ENCODE measurements at places on chromosomes 4 and X.

DNA sequence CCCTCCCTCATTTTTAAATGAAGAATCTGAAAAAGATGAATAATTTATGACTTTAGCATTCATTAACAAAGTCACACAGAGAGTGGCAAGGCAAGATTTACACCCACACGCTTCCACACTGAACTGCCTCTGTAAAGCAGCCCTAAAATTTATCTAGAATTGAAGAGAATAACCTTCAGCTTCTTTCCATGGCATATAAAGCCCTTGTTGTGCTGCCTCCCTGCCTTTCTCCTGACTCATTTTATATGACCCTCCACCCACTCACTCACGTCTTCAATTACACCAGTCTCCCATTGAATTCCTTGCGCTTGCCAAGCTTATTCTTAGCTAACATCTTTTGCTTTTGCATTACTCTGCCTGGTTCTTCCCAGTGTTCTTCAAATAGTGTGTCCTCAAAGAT is 2649.3 kb downstream of the PCDH7 start:
- DNase-seq: no peak

- DNase-seq: no peak
Measured at GRCh38 chr4:157170321-157170720, 50.2 kb upstream of the GRIA2 start.

GRCh38 chr4:143224255-143224654 is 39.5 kb downstream of the USP38 start:
- no peak for DNase-seq

DNA sequence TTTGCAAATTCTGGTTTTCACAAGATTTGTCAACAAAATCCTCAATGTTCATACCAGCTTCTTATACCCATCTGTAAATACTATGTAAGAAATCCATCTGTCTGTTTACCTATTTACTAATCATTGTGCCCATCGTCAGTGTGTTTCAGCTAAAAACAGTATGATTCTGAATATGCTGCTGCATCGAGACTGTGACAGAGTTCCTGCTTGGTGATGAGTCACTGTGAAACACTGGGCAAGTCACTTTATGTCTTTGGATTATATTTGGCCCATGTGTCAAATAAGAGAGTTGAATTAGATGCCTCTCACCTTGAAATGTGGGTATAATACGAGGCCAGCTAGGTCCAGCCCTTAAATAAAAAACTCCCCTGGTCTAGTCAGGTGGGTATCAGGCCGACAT is 79.3 kb downstream of the CBLL2 start:
- no peak for DNase-seq

GRCh38 chrX:51332188-51332942 is at the start of gene NUDT10:
NUDT10 (plus strand) TSS chrX:51332822; CDS start chrX:51332966, 144 bp downstream.
- DNase-seq: no peak

DNA sequence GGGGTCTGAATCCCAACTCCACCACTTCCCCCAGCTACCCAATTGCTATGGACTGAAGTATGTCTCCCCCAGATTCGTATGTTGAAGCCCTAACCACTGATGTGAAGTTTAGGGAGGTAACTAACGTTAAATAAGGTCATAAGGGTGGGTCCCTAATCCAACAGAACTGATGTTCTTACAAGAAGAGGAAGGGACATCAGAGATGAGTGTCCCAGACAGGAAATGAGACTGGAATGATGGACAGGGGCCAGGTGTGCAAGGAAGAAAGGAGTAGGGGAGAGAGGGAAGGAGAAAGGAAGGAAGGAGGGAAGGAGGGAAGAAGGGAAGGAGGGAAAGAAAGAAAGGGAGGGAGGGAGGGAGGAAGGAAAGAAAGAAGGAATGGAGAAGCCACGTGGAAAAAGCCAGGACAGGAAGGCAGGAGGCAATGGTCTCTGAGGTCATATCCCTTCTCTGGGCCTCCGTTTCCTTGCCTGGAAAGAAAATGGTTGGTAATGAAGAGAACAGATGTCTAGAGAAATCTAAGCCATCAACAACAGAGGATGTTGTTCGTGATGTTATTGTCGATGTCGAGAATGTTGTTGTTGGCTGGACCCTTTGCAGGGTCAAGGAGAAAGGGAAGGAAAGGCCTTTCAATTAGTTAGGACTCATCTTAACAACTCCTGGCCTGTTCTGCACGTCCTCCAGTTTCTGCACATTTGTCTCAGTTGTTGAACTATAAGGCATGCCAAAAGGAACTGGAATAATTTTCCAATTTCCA is 59.0 kb upstream of the FGFBP2 start:
- DNase-seq: no peak
